Fibroblast of skin of scalp (primary cell): ENCODE measurements at places on chromosomes 16 and 17.

- no peak for DNase-seq
These were observed 239.4 kb upstream of the HSBP1 start for GRCh38 chr16:83568345-83568744.

DNA sequence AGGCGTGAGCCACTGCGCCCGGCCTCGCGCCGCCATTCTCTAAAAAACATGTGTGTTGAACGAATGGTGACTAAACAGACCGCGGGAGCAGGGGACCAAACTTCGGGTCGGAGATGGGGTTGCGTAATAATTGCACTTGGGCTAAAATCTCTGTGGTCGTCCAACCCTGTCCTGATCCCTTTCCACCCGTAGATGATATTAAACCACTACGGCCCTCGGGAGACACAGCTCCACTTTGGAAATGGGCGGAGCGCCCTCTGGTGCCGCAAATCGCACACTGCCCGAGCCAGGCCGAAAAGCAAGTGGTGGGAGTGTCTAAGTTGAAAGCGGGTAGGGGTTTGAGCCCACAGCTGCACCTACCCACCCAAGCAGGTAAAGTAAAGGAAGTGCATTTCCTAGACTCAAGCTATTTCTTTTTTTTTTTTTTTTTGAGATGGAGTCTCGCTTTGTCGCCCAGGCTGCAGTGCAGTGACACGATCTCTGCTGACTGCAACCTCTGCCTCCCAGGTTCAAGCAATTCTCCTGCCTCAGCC lies 17.0 kb downstream of the CAVIN1 start:
- peak; percentile 65 for DNase-seq

DNA sequence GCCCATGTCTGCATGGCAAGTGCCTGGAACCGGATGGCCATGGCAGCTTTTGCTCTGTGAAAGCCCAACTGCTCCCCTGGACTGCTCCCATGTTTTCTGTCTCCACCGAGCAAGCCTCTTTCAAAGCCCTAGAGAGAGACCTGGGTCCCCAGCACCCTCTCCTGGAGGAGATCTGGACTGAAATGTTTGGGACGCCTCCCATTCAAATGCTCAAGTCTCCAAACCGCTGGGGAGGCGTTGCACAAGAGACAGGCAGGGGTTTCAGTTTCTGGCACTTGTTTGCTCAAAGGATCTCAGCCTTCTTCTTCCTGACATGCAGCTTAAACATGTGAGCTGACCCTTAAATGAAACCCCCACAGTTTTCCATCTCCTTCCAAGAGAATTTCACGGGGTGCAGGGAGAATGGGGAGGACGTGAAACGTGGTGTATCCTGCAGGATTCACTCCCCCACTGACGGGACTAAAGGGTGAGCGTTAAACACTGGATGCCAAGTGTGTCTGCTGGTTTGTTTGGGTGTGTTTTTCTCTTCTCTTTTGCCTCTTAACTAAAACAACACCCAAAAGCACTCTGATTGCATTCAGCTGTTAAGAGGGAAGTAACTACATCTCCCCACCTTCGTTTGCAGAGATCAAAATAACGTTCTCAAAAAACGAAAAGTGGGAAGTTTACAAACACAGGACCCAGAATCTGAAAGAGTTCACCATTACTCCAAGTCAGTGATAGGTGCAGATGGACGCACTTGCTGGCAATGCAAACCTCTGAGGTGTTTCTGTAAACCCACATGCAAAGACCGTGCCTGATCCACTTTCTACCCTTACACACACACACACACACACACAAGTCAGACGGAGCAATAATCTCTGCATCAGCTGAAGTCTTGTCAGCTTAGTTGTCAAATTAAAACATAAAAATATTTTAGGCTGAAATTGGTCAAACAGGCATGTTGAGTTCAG lies 256.9 kb downstream of the C16orf95 start:
- peak; percentile 81 for DNase-seq

DNA sequence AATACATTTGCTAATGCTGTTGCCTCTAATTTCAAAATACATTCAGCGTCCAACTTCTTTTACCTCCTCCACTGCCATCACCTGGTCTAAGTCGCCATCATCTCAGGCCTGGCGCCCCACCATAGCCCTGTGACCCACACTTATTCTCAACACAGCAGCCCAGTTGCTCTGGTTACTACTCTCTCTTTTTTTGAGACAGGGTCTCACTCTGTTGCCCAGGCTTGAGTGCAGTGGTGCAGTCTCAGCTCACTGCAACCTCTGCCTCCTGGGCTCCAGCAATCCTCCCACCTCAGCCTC lies 7.5 kb upstream of the NKD1 start:
- no peak for DNase-seq

- no peak for DNase-seq
These were observed 96.6 kb downstream of the SPECC1 start for GRCh38 chr17:20105539-20106280.
